Fibroblast of lung (primary cell): ENCODE measurements at places on chromosomes 2 and 18. TPM values are rescaled to one million over a fixed set of nuclear protein-coding genes. Genes with fewer than 3 reads are reported as not detected.

GALNT5 gene
- total RNA-seq, result 32.4 and 199 TPM in 2 replicates

C2orf80 gene
- not detected in 2 replicates for total RNA-seq

MOB1A gene
- total RNA-seq, result 80.9 and 87.4 TPM in 2 replicates

DHRS9 gene
- not detected in 2 replicates for total RNA-seq

SDC1 gene
- total RNA-seq, result 17.5 and 56.8 TPM in 2 replicates

GALNT3 gene
- total RNA-seq, result 0.26 and 0.66 TPM in 2 replicates
